ENCODE measurements at places on chromosomes 16 and 17.
A peak's percentile ranks its signal among the peaks of the same experiment; 100 is the strongest.

DNA sequence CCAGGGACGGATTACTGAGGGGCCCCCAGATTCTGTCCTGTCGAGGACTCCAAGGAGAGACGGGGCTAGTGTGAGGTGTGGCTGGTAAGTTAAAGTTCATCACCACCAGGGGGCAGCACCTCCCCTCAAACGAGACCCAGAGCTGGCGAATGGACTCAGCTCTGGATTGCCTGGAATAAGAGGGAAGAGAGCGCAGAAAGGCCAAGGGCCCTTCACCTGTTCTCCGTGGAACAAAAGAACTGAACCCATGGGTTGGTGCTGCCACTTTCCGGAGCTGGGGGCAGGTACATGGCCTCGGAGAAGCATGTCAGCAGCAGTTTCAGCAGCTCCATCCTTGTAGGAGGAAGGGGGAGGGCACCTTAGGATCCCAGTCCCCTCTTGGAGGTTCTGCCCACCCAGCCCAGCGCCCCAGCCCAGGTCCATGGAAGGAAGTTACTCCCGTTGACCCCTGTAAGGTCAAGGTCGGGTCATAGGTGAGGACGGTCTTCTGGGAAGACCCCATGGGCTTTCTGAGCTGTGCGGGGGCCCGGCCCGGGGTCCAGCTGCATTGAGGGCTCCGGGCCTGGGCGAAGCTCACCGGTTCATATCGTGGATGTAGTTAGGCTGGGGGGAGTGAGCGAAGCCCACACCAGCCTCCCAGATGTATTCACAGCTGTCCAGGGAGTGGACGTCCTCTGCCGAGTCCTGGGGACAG lies 10.8 kb downstream of the HID1 start:
- DNase-seq: peak; percentile 91

DNA sequence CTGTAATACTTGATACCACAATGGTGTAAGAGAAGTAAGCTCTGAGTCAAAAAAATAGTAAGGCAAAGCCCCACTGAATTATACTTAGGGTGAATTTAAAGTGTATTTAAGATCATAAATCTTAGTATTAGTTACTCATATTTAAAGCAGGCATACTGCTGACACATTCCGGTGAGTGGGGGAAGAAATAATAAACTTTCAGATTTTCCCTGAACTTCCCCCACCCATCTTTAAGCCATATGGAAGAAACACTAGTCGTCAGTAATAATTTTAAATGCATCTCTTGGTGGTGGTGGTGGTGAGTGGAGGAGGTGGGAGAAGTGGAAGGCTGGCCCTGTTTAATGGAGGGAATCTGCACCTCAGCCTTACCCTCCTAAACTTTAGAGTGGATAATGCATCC lies 20.5 kb downstream of the MPHOSPH6 start:
- DNase-seq: no peak

- DNase-seq: peak; percentile 70
Measured at GRCh38 chr17:8073627-8074484, 13.7 kb downstream of the ALOX12B start.

GRCh38 chr17:40317345-40317873 lies 8.4 kb downstream of the RARA start:
- no peak for DNase-seq

DNA sequence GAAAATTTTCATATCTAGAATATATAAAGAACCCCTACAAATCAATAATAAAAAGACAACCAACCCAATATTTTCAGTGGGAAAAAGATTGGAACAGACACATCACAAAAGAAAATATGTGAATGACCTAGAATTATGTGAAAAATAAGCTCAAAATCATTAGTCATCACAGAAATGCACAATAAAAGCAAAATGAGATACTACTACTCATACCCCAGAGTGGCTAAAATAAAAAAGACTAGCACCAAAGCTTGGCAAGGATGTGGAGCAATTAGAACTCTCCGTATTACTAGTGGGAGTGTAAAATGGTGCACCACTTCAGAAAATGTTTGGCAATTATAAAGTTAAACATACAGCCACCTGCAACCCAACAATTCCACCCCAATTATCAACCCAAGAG lies 48.0 kb upstream of the CDH5 start:
- DNase-seq: no peak

- DNase-seq: no peak
Measured at GRCh38 chr16:19328364-19328763, 42.8 kb downstream of the CLEC19A start.

DNA sequence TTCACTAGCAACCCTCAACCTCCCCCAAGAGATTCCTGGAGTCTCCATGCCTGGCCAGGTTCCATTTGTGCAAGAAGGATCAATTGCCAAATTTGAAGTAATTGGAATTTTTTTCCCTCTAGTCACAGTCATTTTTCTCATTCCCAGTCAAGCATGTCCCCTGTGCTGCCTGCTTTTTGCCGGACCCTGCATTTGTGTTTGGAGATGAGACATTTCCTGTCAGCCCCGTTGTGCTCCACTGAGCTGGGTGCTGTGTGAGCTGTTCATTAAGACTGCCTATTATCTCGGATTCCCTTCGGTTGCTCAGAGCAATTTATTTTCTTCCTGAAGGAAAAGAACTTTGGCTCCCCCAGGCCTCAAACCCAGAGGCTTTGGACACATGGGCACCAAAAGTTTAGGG lies 201.0 kb upstream of the NLRP1 start:
- DNase-seq: no peak

- DNase-seq: no peak
Measured at GRCh38 chr16:65867276-65867960, 499.1 kb upstream of the CDH5 start.

- no peak for DNase-seq
Measured at GRCh38 chr17:58536542-58536941, 22.1 kb upstream of the MTMR4 start.

DNA sequence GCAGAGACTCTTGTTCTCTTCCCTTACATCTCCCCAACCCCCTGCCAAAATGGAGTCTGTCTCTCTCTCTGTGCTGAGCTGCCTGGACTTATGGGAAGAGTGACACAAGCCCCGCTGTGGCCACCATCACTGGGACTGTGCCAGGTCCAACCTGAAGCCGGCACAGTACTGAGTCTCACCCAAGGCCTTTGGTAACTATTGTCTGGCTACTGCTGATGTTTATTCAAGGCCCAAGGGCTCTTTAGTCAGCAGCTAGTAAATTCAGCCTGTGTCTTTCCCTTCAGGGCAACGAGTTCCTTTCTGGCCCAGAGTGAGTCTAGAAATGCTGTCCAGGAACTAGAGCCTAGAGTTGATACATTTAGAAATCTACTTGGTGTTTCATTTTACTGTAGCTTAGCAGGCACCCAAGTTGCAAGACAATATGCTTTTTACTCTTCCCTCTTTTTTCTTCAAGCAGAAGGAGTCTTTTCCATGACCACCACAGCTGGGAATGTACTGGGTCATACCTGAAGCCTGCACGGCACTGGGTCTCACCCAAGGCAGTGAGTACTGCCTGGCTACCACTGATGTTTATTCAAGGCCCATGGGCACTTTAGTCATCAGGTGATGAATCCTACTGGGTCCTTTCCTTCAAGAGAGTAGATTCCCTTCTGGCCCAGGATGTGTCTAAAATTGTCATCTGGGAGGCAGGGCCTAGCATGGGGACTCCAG lies 17.7 kb downstream of the EFCAB5 start:
- no peak for DNase-seq

- DNase-seq: peak; percentile 10
Measured at GRCh38 chr17:59311051-59311468, 20.4 kb upstream of the YPEL2 start.

GRCh38 chr16:54363766-54364165 lies 77.2 kb upstream of the IRX3 start:
- no peak for DNase-seq

All from stimulated activated CD4-positive, alpha-beta T cell treated with anti-CD3 and anti-CD28 coated beads, TNF-alpha, amount 100 ng/mL, for 48 hours (primary cell).